Activated CD4-positive, alpha-beta memory T cell treated with anti-CD3 and anti-CD28 coated beads, Interleukin-2, amount 10 ng/mL, durations not matched to agents 7 days and 5 days (primary cell): ENCODE measurements at places on chromosomes 5 and 9.

DNA sequence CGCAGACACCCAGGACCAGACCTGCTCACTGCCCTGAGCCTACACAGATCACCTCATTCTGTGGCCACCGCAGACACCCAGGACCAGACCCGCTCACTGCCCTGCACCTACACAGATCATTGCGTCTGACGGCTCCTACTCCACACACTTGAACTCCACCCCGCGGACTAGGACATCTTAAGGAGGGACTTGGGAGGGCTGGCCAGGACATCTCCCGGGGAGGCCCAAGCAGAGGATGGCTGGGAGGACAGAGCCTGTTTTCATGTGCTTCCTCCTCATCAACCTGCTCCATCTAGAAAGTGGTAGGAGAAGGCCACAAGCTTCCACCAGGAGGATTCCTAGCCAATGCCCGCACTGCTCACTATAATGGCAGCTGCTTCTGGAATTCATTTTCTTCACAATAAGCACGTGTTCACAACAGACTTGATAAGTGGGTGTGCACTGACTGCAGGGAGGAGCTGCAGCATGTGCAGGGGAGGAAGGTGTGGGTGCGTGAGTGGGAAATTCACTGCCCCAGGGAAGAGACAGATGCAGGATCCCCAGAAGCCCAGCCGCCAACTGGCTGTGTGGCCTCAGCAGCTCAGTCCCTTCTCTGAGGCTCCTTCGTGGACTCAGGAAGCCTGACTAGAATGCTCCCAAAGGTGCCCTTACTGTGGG is 64.8 kb downstream of the AK8 start:
- no peak for DNase-seq

DNA sequence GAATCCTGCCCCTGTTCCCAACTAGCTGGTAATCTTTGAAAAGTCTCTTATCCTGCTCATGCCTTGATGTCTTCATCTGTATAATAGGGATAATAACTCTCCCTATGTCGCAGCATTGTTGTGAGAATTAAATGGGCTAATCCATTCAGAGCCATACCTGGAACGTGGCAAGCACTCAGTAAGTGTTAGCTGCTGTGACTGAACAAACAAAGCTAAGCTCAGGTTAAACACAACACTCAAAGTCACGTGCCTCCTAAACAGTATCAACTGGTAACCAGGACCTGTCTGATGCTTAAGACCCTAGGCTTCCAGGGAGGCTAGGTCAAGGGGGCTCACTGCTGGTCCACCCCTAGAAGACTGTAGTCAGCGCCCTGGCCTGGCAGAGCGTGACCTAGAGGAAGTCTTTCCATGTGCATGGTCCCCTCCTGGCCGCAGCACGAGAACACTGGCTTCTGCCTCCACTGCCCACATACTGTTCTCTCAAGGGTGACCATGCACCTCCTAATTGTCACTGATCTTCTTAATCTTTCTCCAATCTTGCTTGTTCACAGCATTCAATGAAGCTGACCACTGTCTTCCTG is 211.1 kb downstream of the TTLL11 start:
- DNase-seq: no peak

DNA sequence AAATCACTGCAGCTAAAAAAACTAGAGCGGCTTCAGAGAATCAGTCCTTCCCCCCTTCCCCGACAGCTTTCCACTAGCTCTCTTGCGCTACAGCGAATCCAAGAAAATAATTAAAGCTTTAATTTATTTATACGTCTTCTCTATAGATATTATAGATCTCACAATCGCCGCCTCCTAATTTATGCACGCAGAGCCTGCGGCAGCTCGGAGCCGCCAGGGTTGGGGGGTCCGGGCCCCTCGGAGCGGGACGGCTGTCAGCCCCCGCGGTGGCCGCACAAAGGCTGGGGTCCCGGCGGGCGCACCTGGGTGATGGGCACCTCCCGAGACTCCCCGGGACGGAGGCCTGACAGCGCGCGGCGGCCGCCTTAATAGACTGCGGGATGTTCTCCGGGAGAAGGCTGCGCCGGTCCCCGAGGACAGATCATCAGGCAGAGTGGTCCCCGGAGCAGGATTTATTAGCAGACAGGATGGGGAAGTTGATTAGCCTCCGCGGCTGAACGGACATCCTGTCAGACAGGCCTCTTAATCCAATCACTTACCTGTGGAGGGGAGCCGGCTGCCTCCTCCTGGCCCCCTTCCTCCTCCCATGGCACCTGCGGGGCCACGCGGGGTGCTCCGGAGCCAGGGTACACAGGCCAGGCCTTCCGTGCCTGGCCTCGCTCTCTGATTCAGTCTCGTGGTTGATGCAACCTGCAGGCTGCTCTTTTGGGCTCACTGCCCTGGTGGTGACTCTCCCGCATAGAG is 166.8 kb downstream of the MELK start:
- DNase-seq: no peak

DNA sequence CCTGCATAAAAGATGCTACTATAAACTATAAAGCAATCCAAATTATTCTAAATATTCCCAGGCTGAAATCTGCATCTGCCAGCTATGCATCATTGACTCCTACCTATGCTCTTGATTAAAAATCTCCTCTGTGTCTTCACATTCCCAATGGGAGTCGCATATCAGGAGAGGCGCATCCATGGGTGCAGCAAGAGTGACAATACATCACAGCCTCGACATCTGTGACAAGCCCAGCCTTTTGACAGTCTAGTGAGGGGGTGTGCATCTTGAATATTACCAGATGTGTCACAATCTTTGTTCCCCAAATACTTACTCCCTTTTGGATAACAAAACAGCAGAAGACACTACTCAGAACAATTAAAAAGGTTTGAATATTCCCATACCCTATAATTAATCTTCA is 171.8 kb downstream of the PDE4D start:
- DNase-seq: no peak

GRCh38 chr5:68304421-68305052 is 89.0 kb downstream of the PIK3R1 start:
- no peak for DNase-seq

DNA sequence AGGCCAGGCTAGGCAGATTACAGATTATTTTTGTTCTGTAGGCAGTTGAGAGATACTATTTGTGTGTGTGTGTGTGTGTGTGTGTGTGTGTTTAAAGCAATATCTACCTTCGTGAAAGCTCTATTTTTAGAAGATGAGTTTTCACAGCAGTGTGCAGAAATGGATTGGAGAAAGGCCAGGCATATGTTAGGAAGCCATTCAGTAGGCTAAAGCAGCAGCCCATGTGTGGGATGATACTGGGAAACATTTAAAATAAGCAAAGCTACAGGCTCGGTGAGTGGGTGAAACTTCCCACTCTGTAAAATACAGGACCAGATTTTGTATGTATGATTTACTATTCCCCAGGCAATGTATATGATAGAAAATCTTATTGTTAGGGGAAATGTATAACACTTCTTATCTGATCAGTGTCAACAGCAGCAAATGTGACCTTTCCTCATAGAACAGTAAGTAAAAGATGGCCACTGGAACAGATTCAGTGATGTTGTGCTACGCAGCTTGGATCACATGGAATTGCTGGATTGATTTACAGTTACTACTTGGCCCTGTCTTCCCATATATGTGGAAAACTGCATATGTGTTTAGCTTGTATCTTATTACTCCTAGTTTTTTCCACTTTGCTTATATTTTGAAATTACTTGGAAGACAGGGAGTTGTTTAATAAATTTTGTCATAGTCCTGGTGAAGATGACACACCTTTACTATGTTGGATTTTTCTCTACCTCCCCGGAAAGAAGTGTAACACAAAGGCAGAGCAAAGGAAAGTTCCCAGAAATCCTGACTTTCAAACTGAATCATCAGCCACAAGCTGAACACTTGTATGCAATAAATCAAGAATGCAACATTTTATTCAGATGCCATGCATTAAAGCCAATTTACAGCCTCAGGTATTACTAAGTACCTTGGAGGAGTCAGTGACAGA is 1077.7 kb upstream of the SEMA6A start:
- no peak for DNase-seq

DNA sequence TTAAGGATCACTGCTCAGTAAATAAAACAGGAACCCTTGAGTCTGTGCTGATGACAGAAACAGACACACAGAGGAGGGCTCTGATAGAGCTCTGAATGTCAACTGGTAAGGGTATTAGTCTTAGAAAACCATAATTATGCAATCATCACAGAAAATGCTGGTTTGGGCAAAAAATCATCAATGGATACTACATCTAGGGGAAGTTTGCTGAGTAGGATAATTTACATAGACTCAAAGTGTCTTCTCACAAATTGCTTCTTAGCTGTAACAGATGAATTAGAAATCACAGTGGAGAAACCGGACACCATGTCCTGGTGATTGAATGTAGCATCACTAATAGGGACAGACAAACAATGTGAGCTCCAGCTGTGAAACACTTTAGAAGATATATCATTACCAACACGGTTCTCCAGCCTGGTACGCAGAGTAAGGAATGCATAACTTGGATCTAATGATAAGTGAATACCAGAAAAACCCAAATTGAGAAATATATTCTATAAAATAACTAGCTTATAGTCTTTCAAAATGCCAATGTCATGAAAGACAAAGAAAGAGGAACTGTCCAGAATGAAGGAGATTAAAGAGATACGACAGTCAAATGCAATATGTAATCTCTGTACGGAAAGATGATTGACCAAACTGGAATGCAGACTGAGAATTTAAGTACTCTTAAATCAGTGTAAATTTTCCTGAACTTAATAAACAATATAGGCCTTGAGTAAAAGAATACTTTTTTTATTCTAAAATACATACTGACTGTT is 17.3 kb downstream of the CHD1 start:
- DNase-seq: no peak

DNA sequence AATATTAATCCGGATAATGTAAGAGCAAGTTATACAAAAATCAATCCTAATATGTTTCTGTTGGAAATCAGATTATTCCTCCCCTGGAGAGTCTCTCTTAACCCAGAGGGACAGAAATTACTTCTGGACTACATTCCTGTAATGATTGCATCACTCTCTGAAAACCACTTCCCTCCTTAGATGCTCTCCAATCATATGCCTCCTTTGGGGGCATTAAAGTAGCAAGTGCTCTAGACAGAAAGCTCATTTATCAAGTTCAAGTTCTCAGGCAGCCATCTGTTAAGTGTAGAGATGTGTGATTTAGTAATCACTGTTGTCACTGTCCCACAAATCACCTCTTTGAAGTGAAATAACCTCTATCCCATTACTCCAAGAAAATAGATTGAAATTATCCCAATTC is 247.1 kb downstream of the SLCO4C1 start:
- DNase-seq: no peak

DNA sequence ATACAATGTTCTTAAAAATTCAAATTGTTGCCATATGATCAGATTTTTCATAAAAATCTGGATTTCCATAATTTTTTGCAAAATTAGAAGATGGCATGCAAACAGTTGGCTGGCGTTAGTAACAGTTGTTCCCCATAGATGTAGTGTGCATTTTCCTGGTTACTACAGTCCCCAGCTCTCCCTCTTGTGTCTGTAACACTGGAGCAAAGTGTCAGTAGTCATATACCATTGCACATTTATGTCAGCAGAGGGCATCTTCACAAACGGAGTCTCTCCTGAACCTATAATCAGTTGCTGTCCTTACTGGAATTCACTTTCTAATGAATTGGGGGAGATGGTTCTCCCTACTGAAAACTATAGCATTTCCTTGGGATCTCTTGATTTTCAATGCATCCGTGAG is 44.7 kb upstream of the DMAC1 start:
- no peak for DNase-seq

DNA sequence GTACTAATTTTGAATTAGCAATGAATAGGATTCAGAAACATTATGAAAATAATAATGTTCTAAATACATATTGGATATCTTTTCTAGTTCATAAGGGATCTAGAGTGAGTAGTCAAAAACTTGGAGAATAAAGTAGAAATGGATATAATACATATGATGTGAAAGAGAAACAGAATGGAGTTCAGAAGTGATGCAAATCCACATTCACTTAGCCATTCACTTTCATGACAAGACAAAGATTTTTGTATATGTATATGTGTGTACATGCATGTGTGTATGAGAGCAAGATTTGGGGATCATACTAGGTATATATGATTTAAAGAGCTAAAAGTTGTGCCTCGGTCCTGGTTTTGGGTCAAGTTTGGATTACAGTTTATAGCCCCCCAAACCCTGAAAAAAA is 34.1 kb downstream of the TMEM252 start:
- no peak for DNase-seq

DNA sequence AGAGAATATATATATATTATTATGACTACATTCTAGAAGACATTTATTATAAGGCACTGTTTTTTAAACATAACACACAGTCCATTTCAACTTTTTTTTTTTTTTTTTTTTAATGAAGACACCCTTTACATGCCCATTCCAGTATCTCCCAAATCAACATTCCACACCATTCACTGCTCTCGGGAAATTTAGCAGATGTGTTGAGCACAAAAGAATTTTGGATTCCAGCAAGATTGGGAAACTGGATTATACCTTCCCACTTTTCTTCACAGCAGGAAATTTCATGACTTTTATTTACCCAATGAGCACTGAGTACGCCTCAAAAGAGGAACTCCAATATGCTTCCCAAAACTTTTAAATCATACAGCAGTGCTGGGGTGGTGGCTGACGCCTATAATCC is 333.6 kb upstream of the DAB2 start:
- DNase-seq: no peak

DNA sequence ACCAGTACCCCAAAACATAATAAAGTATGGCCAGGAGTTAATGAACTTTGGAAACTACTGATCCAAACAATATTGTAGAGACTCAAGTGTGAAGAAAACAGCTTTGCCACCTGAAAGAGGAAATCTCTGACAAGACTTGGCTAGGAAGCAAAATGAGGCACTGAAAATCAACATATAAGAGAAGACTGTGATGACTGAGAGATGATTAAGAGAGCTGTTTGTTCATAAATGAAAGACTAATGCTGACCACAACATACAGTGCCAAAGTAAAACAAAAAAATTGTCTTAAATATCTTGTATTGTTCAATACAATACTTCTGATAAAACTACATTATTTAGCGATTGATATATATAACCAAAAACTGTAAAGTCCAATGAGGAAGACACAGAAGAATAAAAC is 7.2 kb downstream of the RC3H2 start:
- no peak for DNase-seq

DNA sequence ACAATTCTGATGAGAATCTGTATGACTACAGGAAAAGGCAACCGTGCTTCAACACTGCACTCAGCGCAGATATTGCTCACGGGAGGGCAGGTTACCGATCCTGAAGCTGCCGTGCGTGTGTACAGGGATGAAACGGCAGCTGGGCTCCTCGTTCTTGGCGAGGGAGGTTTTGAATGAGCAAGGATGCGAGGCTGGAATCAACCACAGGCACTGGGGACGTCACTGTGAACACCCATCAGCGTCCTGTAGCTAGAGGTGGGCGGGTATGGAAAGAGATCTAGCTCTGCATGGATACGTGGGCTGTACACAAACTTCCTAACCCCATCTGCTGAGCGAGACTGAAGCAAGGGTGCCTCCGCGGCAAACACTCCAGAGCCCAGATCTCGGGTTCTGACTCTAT is 84.3 kb upstream of the COL5A1 start:
- DNase-seq: no peak

GRCh38 chr9:82894548-82894947 is 168.4 kb downstream of the RASEF start:
- no peak for DNase-seq

- DNase-seq: peak; percentile 19
Measured at GRCh38 chr5:74945561-74946165, 79.5 kb upstream of the FAM169A start.

- DNase-seq: no peak
Measured at GRCh38 chr5:163269624-163270023, 167.8 kb upstream of the CCNG1 start.

GRCh38 chr5:75632321-75632720 is 21.1 kb downstream of the ANKDD1B start:
- no peak for DNase-seq

GRCh38 chr5:123916345-123917121 is 404.6 kb downstream of the CSNK1G3 start:
- no peak for DNase-seq

- peak; percentile 67 for DNase-seq
Measured at GRCh38 chr5:88690409-88691229, 192.4 kb downstream of the MEF2C start.
